RPMI7951 (cell line): ENCODE measurements at places on chromosomes 2 and 18.

GRCh38 chr2:126790987-126791780 is 107.5 kb upstream of the TEX51 start:
- DNase-seq, result no peak

- DNase-seq, result no peak
These were observed 131.4 kb downstream of the BABAM2 start for GRCh38 chr2:28021898-28022297.

- no peak for DNase-seq
These were observed 205.7 kb downstream of the ALK start for GRCh38 chr2:29715655-29716054.

- DNase-seq, result no peak
These were observed 474.9 kb downstream of the NRXN1 start for GRCh38 chr2:50556934-50557575.

GRCh38 chr2:152594022-152594766 is 123.1 kb downstream of the PRPF40A start:
- peak; percentile 17 for DNase-seq

DNA sequence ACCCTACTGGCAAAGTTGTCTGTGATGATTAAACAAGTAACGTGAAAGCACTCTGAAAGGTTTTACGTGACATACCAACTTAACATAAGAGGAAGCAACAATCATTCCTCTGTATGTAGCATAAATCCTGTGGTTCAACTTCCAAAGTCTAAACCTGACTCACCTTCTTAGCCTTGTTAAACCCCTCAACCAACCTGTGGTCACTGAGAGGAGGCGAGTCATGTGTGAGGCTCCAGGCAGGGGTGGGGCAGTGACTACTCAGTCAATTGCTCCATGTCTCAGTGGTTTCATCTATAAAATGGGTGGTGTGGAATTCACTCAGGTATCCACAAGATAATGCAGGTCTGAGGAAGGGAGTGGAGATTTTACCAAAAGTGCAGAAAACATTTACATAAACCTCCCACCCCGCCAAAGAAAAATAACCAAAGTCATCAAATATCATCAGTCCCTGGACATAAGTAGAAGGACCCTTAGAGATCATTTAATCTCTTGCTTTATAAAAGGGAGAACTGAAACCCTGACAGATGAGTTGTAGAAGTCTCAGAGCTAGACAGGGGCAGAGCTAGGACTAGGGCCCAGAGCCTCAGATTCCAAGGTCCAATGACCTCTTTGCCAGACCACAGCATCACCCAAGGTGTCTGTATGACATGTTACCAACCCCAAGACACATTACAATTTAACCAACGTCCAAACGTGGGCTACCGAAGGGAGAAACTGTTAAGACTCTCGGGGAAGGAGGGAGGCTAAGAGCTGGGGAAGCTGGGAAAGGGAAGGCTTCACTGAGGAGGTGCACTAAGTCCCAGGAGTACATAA is 3.7 kb upstream of the PCBP1 start:
- peak; percentile 66 for DNase-seq

DNA sequence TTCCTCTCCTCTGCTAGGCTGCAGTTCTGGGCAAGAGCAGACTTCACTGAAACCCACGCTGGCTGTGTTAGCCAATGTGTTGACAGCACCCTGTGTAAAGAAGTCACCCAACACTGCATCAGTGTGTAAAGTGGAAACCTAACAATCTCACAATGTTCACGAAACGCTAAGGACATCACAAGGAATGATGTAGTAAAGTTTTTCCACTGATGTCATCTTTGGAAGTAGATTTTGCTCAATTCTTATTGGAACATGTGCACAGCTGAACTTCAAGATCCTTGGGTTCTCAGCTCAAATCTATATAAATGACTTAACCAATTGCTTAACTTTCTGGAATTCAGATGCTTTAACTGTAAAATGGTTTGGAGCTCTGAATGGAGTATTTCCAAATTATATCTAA is 1112.5 kb downstream of the TSN start:
- DNase-seq, result no peak

- no peak for DNase-seq
These were observed 65.2 kb downstream of the CIB4 start for GRCh38 chr2:26575836-26576564.

DNA sequence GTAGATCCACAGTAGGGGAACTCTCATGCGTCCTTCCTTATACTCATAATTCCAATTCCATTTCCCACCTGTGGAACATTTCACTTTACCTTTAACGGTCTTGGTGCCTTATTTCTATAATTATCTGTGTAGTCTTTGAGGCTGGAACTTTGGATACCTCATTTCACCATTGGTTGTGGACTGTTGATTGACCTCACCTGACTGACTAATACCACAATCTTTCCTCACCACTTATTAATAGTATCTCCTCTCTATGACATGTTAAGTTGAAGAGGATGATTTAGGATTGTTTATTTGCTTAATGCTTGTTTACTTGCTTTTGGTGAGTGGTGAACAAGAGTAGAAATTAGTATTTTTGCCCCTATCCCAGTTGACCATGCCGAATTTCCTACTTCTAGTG is 50.0 kb downstream of the R3HDM1 start:
- no peak for DNase-seq

DNA sequence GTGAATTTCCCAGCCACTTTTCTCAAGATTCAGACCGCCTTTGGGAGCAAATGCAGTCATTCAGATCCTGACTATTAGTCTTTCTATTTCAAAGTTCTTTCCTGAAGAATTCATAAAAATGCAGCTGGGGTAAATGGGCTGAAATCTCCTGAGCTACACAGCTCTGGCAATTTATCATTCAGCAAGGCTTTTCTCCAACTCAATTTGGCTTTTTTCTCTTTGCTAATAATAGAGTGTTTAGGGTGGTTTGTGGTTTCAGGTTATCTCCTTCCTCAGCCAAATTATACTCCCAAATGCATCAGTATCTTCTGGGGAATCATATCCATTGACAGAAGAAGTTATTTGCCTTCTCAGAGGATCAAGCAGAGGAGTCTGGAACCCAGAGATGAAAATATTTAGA is 282.4 kb upstream of the SLC14A2 start:
- no peak for DNase-seq

DNA sequence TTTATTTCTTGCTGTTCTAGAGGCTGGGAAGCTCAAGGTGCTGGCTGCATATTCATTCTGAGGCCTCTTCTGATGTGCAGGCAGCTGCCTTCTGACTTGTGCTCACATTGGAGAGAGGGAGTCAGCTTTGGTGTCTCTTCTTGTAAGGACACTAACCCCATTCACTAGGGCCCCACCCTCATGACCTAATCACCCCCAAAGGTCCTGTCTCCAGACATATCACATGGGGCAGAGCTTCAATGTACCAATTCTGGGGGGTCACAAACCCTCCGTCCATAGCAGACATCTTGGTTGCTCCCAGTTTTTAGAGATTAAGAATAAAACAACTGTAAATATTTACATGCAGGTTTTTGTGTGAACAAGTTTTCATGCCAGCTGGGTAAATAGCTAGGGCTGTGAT is 109.1 kb downstream of the RTP5 start:
- no peak for DNase-seq

DNA sequence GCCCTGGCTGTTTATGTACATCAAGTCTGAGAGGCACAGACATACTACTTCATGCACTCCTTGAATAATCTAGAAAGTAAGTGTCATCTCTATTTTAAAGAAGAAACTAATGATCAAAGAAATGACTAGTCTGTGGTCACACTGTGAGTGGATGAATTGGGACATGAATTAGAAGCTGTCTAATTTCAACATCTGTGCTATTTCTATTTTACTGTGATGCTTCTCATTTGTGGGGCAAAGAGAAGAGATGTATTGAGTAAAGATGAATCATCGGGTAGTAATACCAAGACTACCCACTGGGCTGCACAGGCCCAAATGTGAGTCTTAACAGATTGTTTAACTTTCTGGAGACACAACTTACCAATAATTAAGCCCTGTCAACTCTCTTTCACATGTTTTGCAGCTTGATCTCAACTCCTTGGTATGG is 42.4 kb upstream of the MTIF2 start:
- peak; percentile 44 for DNase-seq

DNA sequence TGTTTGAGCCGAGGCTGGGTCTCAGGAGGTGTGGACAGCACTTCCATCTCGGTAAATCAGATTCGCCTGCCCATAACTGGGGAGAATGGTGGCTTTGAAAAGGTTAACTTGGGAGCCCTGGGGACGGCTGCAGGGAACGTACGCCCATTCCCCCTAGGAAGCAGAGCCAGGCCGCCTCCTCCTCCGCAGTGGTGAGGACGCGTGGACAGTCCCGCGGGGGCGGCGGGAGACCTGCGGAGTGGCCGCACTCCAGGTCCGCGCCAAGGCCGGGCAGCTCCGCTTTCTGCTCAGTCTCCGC is 845 bp upstream of the MYCN start:
- DNase-seq, result no peak

DNA sequence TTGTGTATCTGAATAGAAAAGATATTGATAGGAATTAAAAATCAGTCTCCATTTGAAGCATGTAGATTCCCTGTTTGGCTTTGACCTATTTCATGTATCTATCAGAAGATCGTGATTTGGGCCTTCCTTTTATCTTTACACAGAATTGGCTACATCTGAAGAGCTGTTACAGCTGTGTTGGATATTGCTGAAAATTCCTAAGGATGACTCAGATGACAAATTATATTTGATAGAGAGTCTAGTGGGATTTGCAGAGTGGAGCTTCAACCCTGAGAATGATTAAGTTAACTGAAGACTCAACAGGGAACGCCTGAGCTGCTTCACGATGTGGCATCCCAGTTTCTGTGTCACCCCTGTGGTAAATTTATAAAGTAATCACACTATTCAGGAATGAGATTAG is 4.9 kb upstream of the COL3A1 start:
- DNase-seq, result peak; percentile 69

- DNase-seq, result no peak
These were observed 12.6 kb downstream of the ZNF804A start for GRCh38 chr2:184610891-184611290.
